Thymus (tissue), 14 donors: ENCODE measurements at places on chromosomes 2 and 18. TPM values are rescaled to one million over a fixed set of nuclear protein-coding genes. Genes with fewer than 3 reads are reported as not detected.
A peak's percentile ranks its signal among the peaks of the same experiment; 100 is the strongest.

- peak; percentile 92 for DNase-seq
These were observed 35.2 kb upstream of the NAPG start for GRCh38 chr18:10490401-10491165.

DNA sequence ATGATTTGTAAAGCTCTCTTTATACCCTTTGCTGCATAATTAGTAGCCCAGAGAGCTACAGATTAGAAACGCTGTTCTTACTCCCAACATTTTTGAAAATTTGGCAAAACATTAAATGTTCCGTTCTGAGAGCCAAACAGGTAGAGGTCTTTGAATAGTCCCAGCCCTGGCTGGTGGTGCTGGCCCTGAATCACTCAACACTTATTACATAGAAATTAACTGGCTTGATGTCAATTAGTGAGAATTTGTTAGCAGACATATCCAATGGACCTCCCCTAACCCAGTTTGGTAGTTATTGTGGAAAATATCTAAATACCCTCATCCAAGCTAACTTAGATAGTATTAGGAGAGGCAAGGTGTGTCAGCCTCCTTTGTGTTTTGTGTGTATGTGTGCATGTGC is 440.7 kb downstream of the MTX2 start:
- DNase-seq: no peak

DNA sequence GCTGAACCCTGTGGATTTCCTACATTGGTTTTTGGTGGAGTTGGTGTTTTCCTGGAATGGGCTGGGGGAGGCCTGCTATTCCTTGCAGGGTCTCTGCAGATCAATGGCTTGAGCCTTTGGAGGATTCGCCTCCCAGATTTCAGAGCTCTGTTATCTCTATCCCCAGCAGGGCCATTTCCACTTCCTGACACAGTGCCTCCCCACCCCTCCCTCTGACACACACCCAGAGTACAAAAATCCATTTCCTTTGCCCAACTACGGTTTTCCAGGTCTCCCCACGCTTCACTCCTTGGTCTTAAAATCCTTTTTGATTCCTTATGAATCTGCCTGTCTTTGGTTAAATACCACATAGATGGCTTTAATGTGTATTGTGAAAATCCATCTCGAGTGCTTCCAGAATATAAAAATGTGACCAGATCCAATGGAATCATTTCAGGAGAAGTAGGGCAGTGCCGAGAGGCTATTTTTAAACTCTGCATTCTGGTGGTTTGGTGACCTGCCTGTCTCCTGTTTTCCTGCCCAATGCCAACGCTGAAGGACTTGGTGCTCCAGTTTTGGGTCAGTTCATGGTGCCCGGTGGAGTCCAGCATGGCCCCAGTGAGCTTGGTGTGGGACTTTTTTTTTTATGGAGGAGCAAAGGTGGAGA is 60.9 kb downstream of the ARL4C start:
- no peak for DNase-seq

DNA sequence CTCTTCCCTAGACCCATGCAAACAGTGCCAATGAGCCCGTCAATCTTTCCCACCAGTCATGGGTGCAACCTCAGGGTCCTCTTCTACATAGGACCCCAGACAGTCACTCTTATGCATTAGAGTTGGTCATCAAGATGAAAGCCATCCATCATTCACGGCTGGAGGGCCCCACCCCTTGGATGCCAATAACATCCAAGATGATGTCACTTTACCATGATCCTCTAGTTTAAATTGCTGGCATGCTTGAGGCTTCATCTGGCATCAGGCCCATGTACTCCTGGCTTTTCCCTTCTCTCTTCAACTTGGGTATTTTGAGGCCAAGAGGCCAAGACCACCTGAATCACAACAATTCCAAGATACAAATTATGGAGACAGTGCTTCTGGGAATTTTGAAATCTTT is 91.1 kb upstream of the MAPK4 start:
- DNase-seq: no peak

The DNER gene
- total RNA-seq: 0.09 TPM
